ENCODE measurements at places on chromosomes 2 and 18. TPM values are rescaled to one million over a fixed set of nuclear protein-coding genes. Genes with fewer than 3 reads are reported as not detected.

NR4A2 gene
- under 0.01 TPM for total RNA-seq

AKAIN1 gene
- total RNA-seq, result not detected

RTP5 gene
- not detected for total RNA-seq

OSR1 gene
- total RNA-seq, result not detected

CAPN14 gene
- total RNA-seq, result under 0.01 TPM

R3HDM1 gene
- 4.7 TPM for total RNA-seq

SAG gene
- total RNA-seq, result not detected

G6PC2 gene
- not detected for total RNA-seq

MAPK4 gene
- not detected for total RNA-seq

ASB18 gene
- total RNA-seq, result not detected

ATP5F1A gene
- total RNA-seq, result 619 TPM

ARHGAP28 gene
- 0.28 TPM for total RNA-seq

CRYBA2 gene
- not detected for total RNA-seq

CDCA7 gene
- total RNA-seq, result 5.7 TPM

RANBP2 gene
- 83.9 TPM for total RNA-seq

LOXL3 gene
- 0.99 TPM for total RNA-seq

CCDC68 gene
- total RNA-seq, result 5.9 TPM

All from endothelial cell of coronary artery (primary cell).